ENCODE measurements at places on chromosomes 2 and 18.
A peak's percentile ranks its signal among the peaks of the same experiment; 100 is the strongest.

DNA sequence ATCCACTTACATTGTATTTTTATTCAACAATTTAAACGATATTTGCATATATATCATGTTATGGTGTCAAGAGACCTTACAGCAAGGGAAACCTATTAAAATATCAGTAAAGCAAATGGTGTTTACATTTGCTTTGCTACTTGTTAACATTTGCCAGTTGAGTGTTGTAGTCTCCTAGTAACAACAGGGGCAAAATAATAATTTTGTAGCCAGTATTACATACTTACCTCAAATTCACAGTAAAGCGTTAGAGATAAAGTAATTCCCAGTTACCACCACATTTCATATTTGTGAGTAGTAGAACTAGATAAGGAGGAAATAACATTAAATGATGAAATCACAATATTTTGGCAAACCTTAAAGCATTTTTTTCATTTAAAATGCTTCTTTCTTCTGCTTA is 71.3 kb downstream of the FASTKD2 start:
- no peak for DNase-seq

DNA sequence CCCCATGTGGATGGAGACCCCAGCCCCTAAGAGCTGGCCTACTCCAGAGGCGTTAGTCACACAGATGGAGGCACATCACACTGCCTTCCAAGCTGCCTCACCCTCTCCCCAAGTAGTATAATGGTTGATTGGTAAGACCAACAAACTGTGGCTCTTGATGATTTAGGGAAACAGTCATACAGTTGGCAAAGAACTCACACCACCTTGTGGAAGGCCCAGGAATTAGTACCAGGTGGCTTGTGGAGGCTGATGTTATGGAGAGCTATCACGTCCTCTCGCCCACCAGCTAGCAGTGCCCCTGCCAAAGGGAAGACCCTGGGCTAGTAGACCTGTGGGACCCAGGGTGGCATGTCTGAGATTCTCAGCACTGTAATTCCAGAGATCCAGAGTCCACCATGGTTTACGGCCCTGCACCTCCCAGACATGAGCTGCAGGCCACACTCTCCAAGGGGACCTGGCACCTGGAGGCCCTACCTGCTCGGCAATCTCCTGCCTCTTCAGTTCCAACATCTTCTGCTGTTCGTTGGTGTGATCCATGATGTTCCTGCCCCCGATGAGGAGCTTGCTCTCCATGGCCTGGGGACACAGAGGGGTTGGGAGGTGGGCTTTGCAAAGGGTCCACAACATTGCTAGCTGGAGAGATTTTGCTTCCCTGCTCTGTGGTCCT is 26.3 kb downstream of the KIF3C start:
- DNase-seq = no peak

DNA sequence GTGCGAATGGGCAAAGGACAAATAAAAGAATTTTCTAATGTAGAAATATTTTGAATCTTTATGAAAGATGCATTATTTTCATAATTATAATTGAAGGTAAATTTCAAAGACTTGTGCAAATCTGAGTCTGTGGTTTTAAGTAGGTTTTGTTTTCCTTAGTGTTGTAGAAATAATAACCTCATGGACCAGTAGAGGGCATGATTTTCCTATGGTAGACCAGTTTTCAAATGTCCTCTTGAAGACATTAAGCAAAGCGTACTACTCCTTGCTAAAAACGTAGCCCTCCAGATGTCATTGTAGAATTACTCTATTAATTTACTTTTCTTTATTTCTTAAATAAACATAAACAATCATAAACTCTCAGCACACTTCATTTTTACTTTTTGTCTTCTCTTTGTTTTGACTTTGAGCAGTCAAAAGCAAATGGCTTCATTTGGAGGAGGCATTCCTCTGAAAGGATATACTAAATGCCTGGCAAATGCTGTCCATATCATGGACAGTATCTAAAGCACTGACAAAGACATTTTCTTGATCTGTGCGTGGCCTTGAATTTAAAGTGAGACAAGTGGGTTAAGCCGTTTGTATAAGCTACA is 85.8 kb upstream of the FAM237A start:
- DNase-seq = peak; percentile 21

DNA sequence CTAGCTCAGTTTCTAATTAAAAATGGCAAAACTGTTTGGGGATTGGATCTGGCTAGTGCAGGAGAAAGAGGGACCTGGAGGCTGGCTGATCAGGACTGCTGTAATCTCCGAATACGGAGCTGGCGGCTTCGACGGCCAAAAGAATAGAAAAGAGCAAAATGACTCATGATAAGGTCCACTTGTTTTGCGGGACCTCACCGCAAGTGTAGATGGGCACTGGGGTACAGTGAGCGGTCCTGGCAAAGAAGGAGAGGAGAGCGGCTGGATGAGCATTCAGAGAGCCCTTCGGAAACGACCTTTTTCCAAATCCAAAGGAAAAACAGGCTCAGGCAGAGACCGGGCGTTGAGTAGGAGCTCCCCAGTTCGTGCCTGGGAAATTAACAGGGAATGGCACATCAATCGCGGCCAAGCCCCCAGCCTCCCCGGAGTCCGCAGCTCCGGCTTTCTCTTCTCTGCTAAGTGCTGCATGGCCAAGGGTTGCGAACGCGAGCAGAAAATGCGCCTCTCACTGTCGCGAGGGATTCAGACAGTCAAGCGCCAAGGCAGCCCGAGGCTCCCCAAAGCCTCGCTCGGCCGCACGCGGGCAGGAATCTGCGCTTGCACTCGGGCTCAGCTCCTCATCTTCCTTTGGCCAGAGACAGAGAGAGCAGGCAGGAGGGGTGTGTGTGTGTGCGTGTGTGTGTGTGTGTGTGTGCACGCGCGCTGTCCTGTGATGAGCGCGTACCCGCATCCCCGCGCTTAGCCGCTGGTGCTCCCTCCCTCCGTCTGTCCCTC is 1.8 kb downstream of the DCC start:
- no peak for DNase-seq

DNA sequence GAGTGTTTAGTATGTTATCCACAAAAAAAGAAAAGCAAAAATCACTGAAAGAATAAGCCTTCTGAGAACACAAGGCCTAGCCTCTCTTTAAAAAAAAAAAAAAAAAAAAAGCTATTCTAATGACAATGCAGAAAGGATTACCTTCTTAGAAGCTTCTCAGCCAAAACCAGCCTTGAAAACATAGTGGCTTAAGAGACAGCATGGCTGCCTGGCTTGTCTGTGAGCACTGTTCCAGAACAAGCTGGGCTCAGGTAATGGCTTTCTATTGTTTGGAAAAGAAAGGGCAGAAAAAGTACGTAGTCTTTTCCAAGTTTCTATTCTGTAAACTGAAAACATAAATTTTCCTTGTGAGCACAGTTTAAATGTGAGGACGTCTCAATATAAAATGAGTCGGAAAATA is 119.5 kb downstream of the MAP3K20 start:
- no peak for DNase-seq

DNA sequence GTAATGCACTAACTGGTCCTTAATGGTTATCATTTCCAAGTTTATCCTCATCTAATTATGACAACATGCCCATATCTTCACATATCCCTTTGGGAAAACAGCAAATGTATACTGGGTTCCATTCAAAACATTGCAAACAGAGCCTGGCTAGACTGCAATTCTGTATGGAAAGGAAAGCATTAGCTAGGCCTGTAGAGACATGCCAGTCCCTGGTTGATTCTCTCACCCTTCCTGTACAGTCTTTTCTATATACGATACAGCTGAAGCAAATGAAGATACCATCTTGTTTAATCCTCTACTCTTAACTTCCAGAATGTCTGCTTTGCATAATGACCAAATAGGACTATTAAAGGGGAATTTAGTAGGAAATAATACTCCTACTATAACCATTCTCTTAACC is 294.4 kb upstream of the MC4R start:
- no peak for DNase-seq

GRCh38 chr18:49067071-49067470 is 116.3 kb upstream of the SMAD7 start:
- no peak for DNase-seq

DNA sequence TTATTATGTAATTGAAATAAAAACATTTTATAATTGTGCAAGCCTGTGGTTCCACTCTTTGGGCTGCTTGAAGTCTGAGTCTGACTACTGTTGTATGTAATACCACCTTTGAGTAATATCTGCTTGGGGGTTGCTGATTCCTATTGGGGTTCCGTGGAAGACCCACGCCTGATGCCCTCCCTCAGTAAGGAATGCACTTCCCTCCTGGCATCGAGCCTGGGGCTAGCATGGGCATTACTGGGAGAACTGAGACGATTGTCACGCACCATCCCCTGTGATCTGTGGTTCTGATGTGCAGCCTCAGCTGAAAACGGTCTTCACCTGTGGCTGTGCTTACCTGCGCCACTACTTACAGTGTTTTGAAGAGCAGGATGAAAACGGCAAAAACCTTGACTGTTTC is 32.7 kb upstream of the RBM44 start:
- no peak for DNase-seq

DNA sequence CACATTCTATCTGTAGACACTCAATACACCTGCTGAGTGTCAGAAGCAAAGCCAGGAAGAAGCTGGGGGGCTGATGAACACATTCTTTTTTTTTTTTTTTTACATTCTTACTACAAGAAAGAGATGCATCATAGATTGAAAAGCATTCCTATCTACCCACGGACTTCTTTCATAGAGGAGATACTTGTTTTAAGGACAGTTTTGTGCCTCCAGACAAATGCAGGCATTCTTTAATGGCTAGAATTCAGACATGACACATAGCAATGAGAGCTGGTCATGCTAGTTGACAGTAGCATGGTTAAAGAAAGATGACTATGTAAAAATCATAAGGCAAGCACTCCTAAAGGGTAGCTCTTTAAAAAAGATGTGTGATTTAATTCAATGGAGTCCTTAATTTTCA is 110.2 kb downstream of the EPHA4 start:
- no peak for DNase-seq

- DNase-seq = no peak
Observed at GRCh38 chr2:201465524-201465971, 14.0 kb downstream of the STRADB start.

DNA sequence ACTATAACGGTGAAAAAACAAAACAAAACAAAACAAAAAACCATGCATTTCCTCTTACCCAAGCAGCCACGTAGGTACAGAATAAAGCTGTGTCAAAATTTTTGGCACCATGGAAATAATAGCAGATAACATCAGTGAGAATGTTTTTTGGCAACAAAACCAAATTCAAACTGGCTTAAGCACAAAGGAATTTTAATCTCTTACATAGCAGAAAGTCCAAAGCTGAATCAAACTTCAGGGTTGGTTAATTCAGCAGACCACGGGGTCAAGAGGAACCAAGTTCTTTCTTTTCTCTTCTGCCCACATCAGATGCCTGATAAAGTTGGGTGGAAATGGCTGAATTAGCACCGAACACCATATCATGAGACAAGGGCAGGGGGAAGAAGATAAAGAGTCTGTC is 129.5 kb downstream of the PAX3 start:
- DNase-seq = no peak

GRCh38 chr2:174717273-174717672 is 47.0 kb downstream of the CHRNA1 start:
- DNase-seq = no peak

DNA sequence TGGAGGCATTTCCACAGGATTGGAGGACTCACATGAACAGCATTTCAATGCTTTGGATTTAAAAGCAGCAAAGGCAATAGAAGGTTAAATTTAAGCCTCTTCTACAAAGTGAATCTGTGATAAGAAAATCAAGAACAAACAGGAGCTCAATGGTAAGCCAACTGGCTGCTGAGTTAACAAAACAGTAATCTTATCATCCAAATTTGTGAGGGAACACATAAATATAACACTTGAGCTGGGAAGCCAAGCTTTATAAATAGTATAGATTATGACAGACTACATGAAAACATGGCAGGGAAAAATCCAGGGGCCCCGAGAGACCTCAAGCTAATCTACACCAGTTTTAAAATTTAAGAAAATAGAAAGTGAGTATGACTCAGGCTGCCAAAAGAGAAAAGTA is 108.5 kb upstream of the PGAP1 start:
- no peak for DNase-seq

DNA sequence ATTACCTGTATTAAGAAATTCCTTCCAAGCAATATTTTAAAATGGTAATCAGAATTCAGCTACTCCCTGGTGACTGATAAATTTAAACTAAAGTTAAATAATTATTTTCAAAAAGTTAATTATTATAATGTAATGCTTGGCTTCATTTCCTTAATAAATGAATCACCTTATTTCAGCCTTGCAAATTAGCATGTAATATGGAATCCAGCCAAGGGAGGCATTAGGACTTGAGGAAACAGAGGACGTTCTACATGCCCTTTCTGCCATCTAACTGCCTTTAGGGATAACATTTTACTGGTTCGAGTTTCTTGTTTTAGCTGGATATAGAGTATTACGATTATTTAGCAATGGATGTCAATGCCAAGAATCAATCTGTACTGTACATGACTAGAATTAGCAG is 636.3 kb downstream of the TSN start:
- DNase-seq = no peak

- no peak for DNase-seq
Observed at GRCh38 chr2:158994920-158995676, 26.7 kb downstream of the TANC1 start.

GRCh38 chr18:38872342-38872741 is 1306.7 kb upstream of the CELF4 start:
- no peak for DNase-seq
